ENCODE measurements at places on chromosomes 3 and 15.
A peak's percentile ranks its signal among the peaks of the same experiment; 100 is the strongest.

- no peak overlapping the region for H3K4me3 ChIP-seq
- no peak overlapping the region for H3K27ac ChIP-seq
- no peaks in the 10 kb centered on the region for H3K36me3 ChIP-seq
- peaks cover under 1% of the 10 kb centered on the region for H3K4me1 ChIP-seq
Measured at GRCh38 chr15:25990220-25990619, 127.1 kb upstream of the ATP10A start.

- H3K27me3 ChIP-seq, result no peaks in the 10 kb centered on the region
- H3K36me3 ChIP-seq, result no peaks in the 10 kb centered on the region
- no peak for DNase-seq
- no peak overlapping the region for H3K4me3 ChIP-seq
- no peak overlapping the region for H3K27ac ChIP-seq
- no peaks in the 10 kb centered on the region for H3K4me1 ChIP-seq
Measured at GRCh38 chr3:3315846-3316245, 136.4 kb upstream of the CRBN start.

DNA sequence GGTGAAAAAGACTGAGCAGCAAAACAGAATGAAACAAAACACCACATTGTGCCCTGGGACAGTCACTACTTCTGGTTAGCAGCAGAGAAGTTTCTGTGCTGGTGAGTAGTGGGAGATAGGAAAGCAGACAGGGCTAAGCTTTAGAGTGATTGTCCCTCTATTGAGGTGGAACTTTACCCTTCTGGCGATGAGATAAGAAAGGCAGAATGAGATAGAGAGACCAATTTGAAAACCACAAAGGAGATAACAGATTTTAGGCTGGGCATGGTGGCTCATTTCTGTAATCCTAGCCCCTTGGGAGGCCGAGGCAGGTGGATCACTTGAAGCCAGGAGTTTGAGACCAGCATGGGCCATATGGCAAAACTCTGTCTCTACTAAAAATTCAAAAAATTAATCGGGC lies 208.5 kb downstream of the TBL1XR1 start:
- H3K36me3 ChIP-seq, result no peaks in the 10 kb centered on the region
- H3K4me3 ChIP-seq, result no peak overlapping the region
- no peak overlapping the region for H3K27ac ChIP-seq
- H3K27me3 ChIP-seq, result no peaks in the 10 kb centered on the region
- no peak for DNase-seq

- no peaks in the 10 kb centered on the region for H3K27me3 ChIP-seq
- H3K4me1 ChIP-seq, result no peaks in the 10 kb centered on the region
- no peak for DNase-seq
- H3K36me3 ChIP-seq, result peaks cover 76% of the 10 kb centered on the region
- no peak overlapping the region for H3K27ac ChIP-seq
Measured at GRCh38 chr3:38366082-38366481, 19.5 kb downstream of the XYLB start.

DNA sequence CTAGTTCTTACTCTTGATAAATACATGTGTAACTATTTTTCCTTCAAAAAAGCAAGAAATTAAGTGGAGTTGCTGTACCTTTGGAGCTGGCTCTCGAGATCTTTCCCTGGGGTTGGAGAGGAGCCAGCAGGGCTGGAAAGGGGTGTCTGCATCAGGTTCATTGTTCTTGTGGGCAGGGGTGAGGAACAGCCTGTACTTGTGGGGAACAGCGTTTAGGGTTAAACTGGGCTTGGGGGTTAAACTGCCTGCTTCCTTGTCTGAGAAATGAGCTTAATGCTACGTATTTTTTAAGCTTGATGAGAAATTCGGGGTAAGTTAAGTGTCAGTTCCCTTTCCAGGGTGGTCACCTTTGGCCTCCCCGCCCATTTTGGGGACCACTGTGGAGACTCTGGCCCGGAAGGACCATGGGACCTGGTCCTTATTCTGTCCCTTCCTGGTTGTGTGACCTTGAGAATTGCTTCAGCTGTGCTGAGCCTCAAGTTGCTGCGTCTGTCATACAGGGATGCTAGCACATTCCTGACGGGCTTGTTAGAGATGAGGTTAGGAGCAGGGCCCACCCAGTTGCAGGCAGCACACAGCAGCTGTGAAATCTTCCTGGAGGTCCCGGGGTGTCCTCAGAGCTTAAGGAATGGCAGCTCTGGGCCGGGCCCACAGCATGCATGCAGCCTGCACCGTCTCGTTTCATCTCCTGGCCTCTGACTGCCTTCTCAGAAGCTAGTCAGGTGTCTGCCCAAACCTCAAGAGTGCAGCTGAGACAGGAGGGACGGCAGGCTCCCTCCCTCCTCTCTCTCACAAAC lies 11.6 kb downstream of the H1-8 start:
- no peaks in the 10 kb centered on the region for H3K36me3 ChIP-seq
- no peak for DNase-seq
- no peaks in the 10 kb centered on the region for H3K27me3 ChIP-seq

DNA sequence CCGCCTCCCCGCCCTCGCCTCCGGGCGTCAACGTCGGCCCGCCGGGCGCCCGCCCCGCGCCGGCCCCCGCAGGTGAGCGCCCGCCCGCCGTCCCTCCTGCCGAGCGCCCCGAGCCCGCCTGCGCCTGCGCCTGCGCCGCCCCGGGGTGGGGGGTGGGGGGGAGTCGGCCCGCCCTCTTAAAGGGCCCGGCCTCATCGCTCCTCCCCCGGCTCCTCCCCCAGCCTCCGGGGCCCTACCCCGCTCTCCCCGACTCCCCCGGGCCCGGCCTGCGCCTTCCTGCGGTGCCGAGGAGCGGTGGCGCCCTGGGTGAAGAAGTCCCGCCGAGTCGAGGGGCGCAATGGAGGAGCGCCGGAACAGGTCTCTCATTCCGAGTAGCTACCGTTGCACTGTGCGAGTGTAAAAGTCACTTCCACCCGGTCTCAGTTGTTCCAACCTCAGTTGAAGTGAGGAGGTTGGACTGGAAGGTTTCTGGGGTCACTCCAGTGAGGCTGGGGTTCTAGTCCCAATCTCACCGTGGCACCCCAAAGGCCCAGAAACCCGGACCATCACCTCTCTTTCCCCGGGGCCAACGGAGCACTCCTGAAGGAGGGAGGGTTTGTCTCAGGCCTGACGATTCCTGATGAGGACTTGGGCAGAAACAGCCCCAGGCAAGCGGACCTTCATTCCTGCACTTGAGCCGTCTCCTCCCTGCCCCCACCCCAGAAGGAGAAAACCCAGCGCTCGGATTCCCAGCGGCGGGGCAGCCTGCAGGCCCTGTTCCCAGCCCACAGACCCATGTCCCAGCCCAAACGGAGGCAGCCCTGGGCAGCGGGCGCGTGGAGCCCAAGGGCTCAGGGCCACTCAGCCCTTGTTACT lies 1.5 kb upstream of the TNK2 start:
- peak; percentile 72 for DNase-seq
- no peak overlapping the region for H3K27ac ChIP-seq
- peak overlapping the region; percentile 55 for H3K4me3 ChIP-seq
- no peaks in the 10 kb centered on the region for H3K36me3 ChIP-seq

DNA sequence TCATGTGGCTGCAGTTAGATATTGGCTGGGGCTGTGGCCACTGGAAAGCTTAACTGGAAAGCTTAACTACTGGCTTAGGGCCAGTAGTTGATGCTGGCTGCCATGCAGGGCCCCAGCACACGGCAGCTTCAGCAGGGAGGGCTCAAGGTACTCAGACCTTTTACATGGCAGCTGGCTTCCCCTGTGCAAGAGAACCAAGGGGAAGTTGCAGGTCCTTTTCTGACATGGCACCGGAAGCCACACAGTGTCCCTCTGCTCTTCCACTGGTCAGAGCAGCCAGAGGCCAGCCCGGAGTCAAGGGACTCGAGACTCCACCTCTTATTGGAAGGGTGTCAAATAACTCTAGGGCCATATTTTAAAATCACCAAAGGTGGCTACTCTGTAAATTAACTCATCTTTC lies 24.5 kb downstream of the CCR9 start:
- H3K27me3 ChIP-seq, result no peaks in the 10 kb centered on the region
- no peak for DNase-seq
- H3K27ac ChIP-seq, result no peak overlapping the region
- no peak overlapping the region for H3K4me3 ChIP-seq
- H3K36me3 ChIP-seq, result no peaks in the 10 kb centered on the region

DNA sequence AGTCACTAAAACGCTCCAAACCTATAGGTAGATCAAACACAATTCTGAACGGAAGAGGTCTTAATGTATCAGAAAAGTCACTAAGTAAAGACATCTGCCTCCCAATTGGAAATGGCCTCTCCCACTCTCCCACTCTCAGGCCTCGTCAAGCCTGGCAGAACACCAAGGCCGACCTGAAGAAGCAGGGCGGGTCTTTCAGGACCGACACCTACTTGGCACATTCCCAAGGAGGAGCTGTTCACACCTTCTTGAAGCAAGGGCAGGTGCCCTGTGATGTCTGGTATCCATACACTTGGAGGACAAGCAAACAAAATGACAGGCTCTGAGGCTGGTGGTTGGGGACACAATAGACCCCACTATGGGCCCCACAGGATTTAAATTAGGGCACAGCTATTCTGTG lies 30.0 kb downstream of the XXYLT1 start:
- no peak for DNase-seq
- no peaks in the 10 kb centered on the region for H3K27me3 ChIP-seq
- H3K4me3 ChIP-seq, result no peak overlapping the region
- no peaks in the 10 kb centered on the region for H3K36me3 ChIP-seq

GRCh38 chr3:146156095-146156494 lies 4.9 kb downstream of the PLOD2 start:
- H3K27me3 ChIP-seq, result no peaks in the 10 kb centered on the region
- no peak for DNase-seq
- no peak overlapping the region for H3K27ac ChIP-seq
- H3K36me3 ChIP-seq, result no peaks in the 10 kb centered on the region
- peaks cover 3% of the 10 kb centered on the region for H3K4me1 ChIP-seq

DNA sequence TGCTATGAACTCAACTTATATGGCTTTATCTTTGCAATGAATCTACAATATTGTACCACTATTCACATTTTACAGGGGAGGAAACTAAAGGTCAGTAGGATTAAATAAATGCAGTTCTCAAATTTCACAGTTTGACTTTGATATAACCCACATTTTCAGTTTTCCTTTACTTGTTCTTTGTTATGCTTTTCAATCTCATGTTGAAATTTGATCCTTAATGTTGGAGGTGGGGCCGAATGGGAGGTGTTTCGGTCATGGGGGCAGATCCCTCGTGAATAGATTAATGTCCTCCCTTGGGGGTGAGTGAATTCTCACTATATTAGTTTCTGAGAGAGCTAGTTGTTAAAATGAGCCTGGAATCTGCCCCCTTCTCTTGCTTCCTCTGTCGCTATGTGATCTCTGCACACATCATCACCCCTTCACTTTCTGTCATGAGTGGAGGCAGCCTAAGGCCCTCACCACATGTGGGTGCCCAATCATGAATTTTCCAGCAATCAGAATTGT lies 44.7 kb downstream of the CD200 start:
- H3K4me1 ChIP-seq, result no peaks in the 10 kb centered on the region
- no peak overlapping the region for H3K4me3 ChIP-seq
- H3K36me3 ChIP-seq, result no peaks in the 10 kb centered on the region
- no peak overlapping the region for H3K27ac ChIP-seq
- no peak for DNase-seq

- H3K4me3 ChIP-seq, result no peak overlapping the region
- no peak for DNase-seq
- H3K27me3 ChIP-seq, result peaks cover 3% of the 10 kb centered on the region
- no peak overlapping the region for H3K27ac ChIP-seq
Measured at GRCh38 chr15:99764522-99764921, 31.3 kb upstream of the LYSMD4 start.

DNA sequence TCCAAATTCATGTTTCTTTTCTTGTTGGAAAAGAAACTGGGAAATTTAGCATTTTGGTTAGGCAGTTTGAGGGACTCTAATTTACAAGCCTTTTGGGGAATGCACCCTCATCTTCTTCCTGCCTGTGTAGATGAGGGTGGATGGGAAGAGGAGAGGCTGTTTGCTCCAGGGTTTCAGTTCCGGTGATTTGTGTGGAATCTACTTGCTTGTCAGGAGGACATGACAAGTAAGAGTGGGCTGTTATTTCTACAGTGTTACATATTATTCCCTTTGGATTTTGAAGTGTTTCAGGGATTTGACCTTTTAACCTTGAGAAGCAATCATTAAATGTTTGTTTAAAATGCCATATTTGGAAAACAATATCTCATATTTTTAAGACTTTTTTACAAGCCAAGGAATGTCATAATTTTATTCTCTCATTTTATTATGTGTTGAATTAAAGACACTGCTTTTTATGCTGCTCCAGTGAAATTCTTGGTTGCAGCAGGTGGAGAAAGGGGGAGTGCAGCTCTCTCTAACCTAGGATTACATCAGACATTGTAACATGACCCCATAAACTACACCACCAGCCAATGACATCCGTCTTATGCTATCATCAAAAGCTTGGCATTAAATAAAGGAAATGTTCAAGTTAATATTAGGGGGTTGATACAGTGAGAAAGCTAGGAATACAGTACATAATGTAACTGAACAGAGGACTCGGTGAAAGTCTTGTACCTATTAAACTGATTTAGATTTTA lies 30.2 kb downstream of the PLAAT1 start:
- no peak overlapping the region for H3K27ac ChIP-seq
- H3K4me1 ChIP-seq, result no peaks in the 10 kb centered on the region
- H3K4me3 ChIP-seq, result no peak overlapping the region

DNA sequence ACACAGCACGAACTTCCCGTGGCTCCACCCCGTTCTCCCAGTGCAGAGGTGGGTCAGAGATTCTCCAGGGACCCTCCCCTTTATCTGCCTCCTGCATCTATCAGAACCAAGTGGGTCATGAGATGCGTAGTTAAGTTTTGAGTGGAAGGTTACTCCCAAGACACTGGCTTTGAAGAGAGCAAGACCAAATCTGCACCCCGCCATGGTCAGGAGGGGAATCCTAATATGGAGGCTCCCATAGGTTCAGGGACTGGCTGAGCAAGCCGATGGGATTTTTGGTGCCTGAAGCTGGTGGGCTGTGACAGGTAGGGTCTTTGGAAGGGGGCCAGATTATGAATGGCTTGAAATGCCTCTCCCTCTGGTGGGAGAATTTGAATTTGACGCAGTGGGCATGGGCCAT lies 207.0 kb upstream of the NR2E3 start:
- H3K4me1 ChIP-seq, result peaks cover 9% of the 10 kb centered on the region
- no peak overlapping the region for H3K27ac ChIP-seq
- H3K27me3 ChIP-seq, result no peaks in the 10 kb centered on the region
- H3K36me3 ChIP-seq, result no peaks in the 10 kb centered on the region
- H3K4me3 ChIP-seq, result no peak overlapping the region
- no peak for DNase-seq

DNA sequence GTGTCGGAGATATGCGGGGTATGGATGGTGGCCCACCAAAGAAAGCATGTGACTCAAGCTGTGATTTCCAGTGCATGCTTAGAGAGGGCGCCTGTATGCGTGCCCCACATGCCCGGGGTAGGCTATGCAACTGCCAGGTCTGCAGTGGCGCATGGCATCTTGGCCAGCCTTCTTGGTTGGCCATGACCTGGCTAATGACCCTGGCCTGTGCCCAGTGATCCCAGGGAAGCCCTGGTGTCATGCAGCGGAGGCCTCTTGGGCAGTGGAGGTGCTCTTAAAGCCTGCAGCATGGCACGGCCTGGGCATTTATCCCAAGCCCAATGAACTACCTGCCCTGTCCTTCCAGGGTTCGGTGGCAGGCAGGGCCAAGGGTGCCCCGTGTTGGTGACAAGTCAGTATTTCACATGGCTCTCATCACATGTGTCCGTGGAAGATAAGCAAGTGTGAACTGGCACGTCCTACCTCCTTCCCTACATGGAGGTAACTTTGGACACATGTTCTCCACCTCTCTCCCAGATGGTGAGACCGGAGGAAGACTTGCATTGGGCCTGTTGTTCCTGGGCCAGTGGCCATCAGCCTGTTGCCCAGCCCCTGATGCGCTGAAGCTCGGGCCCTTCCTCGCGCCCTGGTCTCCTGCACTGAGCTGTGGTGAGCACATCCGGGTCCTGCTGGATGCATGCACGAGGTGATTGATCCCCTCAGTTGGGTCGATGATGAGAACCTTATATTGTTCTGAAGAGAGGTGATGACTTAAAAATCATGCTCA lies 192.0 kb downstream of the UBE3A start:
- H3K27ac ChIP-seq, result no peak overlapping the region
- no peak overlapping the region for H3K4me3 ChIP-seq
- no peaks in the 10 kb centered on the region for H3K36me3 ChIP-seq
- H3K27me3 ChIP-seq, result no peaks in the 10 kb centered on the region
